HuH-7.5 (cell line): ENCODE measurements at places on chromosomes 6 and 20.

- no peak for DNase-seq
These were observed 19.2 kb downstream of the TUBB2B start for GRCh38 chr6:3208098-3208774.

GRCh38 chr6:125037827-125038226, 75.6 kb downstream of the RNF217 start:
- DNase-seq: no peak

DNA sequence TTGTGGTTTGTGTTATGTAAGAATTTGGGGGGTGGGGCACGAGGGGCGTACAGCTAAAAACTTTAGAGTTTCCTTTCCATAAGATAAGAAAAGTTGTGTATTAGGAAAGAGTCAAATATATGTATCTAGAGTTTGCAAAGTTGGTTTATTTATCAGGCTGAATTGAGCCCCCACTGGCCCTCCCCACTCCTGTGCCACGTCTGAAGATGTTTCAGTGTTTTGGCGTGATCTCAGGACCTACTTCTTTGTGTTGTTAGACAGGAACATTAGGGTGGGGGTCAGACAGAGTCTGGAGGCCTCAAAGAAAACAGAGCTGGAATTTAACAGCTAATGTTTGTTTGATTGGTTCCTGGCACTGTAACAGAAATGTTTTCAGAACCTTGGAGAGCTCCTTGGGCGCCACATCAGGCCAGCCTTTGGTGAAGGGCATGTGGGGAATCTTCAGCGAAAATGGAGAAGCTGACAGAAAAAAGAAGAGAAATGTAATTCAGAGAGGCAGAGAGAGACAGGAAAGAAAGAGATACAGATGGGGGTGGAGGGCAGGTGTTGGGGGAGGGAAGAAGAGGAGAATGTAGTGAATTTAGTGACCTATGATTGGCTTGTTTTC, 674 bp downstream of the NRSN1 start:
- DNase-seq: peak; percentile 54

GRCh38 chr6:118419448-118420394, 128.4 kb upstream of the PLN start:
- no peak for DNase-seq
